Cortex of kidney (tissue), 1 donor: ENCODE measurements at places on chromosomes 12 and 14.

DNA sequence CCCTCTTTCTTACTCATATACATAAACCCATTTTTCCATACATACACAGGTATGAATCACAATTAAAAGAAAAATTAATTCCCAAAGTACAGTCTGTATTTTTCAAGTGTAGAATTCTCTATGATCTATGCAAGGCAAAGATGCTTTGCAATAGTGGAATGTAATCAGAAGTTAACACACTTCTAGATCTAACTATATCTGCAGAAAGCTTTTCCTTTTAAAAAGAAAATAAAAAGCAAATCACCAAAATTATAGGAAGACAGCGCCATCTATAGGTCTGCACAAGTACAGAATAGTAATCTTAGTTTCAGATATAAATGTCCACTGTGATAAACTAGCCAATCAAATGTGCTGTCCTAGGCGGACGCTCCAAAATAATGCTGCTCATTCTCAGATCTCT lies 22.0 kb downstream of the SLC25A21 start:
- DNase-seq, result no peak

DNA sequence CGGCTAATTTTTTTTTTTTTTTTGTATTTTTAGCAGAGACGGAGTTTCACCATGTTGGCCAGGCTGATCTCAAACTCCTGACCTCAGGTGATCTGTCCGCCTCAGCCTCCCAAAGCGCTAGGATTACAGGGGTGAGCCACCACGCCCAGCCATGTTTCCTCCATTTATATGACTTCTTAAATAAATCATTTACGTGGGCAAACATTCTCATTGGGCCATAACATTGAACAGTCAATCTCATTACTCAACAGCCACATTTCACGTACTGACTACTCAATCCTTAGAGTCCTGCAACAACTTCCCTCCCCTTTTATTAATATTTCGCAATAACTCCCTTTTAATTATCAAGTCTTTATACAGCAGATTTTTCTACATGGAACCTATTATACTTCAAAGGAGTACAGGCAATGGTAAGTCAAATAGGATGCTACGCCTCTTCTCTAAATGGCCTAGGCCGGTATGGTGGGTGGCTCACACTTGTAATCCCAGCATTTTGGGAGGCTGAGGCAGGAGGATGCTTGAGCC lies 7.4 kb upstream of the CSRNP2 start:
- no peak for DNase-seq

- no peak for DNase-seq
These were observed 263.1 kb upstream of the CRY1 start for GRCh38 chr12:107356266-107356936.

GRCh38 chr14:93079321-93079720 lies 36.4 kb downstream of the ITPK1 start:
- DNase-seq, result no peak

- DNase-seq, result no peak
These were observed 82.2 kb upstream of the CPSF6 start for GRCh38 chr12:69157023-69157655.

DNA sequence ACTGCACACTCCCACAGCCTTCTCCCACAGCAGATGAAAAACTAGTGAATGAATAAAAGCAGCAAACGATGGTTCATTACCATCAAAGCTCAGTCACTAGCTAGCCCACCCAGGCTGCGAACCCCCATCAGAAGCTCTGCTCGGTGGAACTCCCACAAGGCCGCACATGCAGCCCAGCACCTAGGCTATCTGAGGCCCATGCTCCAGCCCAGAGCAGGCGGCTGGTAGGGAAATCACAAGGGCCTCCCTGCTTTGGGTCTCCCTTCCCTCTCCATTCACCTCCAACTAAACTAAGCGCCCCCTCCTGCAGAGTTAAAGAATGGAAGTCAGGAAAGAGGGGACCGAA lies 69.0 kb downstream of the ITPK1 start:
- no peak for DNase-seq

DNA sequence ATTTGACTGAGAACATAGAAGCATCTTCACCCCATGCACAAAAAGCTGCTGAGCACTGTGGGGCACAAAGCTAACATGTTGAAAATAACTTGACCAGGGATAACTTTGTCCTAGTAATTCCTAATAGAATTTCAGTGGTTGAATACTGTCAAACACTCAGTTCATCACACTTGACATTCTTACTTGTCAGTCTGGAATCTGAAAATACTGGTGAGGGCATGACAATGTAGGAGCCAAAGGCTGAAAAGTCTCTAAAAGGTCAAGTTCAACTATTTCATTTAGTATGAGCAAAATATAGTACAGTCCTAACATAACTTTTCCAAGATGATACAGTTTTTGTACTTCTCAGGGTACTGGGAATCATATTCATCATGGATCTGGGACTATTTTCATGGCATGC lies 504.4 kb upstream of the LMO3 start:
- no peak for DNase-seq

GRCh38 chr12:24360907-24361306 lies 411.4 kb upstream of the SOX5 start:
- no peak for DNase-seq
